ENCODE measurements at places on chromosomes 12 and 14.

DNA sequence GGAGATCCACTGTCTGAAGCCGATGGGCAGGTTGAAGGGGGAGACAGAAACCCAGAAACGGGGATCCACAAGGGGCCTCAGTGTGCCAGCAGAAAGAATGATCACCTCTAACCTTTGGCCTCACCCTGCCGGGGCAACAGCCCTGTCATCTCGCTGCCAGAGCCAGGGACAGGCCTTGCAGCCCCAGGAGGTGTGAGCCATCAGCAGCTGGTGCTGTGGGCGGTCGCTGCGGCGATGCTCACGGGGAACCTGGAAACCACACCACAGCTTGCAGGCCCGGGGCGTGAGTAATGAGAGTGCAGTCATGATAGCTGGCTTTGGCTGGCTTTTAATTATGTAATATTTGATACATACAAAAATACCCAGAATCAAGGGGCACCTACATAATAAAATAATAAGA, 4.7 kb upstream of the TTC7B start:
- peak; percentile 86 for DNase-seq

DNA sequence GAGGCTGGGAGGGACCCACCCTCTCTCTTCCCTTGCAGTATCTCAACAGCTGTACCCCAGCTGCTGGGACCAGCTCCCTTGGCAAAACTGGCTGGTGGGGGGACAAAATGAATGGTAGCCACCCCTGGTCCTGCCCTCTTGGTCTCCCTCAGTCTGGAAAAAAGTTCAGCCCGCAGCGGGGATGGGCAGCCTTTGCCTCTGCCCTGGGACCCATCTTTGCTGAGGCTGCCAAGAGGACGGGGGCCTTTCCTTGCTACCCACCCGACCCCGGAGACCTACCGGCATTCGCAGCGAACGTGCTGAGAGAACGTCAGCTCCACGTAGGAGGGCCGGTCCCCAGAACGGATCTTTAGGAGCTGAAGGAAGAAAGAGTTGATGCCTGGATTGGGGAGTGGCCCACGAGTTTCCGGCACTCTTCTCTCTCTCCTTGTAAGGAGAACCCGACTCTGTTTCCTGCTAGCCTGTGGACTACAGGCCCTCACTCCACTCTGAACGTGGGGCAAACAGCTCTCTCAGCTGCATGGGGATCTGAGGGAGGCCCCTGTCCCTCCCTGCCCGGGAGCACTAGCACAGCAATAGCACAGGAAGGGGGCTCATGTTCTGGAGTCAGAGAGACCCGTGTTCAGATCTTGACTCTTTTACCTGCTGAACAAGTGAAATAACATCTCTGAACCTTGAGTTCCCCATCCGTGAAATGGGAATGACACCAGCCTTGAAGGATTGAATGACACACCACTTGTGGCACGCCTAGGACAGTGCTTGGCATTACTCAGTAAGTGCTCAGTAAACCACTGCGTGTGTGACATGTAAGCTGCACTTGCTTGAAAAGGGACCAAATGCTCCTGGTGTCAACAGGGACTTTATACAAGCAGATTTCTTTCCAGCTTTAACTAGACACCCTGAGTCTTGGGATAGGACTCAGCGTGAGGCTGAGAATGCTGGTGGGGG, 6.9 kb downstream of the PGF start:
- DNase-seq = no peak

GRCh38 chr14:22039938-22040780, 366.5 kb upstream of the OR4E1 start:
- no peak for DNase-seq

- DNase-seq = no peak
Measured at GRCh38 chr12:112196196-112196875, 71.0 kb downstream of the TRAFD1 start.

DNA sequence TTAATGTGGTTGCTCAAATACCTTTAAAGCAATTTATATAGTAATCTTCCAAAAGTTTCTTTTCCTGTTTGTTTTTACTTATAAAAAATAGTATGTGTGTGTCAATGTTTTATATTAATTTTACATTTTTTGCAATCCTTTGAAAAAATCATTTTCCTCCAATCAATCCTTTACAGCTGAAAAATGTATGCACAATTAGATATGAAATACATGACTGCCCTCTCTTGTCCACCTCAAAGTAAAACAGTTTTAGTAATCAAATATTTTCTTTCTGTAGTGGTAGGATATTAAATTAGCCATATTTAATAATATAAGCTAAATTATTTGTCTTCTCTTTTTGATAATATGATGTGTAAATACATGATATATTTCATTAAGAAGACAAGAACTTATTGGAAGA, 269.9 kb downstream of the ADAMTS20 start:
- no peak for DNase-seq

GRCh38 chr12:27535318-27535717, 11.3 kb downstream of the PPFIBP1 start:
- DNase-seq = no peak

DNA sequence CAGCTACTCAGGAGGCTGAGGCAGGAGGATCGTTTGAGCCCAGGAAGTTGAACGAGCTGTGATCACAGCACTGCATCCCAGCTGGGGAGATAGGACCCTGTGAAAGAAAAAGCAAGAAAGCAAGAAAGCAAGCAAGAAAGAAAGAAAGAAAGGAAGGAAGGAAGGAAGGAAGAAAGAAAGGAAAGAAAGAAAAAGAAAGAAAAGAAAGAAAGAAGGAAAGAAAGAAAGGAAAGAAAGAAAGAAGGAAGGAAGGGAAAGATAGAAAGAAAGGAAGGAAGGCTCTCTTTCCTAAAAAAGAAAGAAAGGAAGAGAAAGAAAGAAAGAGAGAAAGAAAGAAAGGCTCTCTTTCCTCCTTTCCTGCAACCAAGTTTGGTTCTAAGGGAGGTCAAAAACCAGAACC, 380.3 kb downstream of the PCNX1 start:
- no peak for DNase-seq

DNA sequence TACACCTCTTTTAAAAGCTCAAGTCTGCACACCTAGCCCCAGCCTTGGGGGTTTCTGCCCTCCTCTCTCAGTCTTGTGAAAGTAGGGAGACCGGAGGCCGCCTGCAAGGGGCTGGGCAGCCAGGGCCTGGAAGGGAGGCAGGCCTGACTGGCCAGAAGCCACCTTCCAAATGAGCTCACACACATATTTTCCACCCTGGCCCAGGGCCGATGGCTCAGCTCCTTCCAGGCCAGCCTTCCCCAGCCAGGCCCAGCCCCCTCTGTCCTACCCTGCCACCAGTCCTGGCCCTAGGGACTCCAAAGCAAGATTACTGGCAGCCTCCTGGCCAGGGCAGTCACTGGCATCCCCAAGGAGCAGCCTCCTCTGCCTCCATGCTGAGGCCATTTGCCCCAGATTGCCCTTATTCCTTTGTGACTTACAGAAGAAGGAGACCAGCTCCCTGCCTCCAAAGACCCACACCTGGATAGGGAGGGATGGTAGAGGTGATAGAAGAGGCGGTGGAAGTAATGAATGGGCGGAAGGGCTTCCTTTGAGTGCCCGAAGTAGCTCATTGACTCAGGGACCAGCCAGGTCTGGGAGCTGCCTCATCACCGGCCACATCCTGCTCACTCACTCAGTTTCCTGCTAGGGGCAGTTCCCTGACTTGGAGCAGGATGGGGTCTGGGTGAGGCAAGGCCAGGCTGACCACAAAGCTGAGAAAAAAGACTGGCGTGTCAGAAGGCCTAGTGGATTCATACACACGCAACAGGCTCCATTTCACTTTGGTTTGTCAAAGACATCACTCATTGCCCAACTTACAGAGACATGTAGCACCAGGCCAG, 14.8 kb downstream of the MMP14 start:
- DNase-seq = peak; percentile 81

- DNase-seq = no peak
Measured at GRCh38 chr12:110971189-110971920, 51.0 kb upstream of the MYL2 start.

GRCh38 chr14:21498540-21499526, 12.3 kb downstream of the METTL3 start:
- no peak for DNase-seq

DNA sequence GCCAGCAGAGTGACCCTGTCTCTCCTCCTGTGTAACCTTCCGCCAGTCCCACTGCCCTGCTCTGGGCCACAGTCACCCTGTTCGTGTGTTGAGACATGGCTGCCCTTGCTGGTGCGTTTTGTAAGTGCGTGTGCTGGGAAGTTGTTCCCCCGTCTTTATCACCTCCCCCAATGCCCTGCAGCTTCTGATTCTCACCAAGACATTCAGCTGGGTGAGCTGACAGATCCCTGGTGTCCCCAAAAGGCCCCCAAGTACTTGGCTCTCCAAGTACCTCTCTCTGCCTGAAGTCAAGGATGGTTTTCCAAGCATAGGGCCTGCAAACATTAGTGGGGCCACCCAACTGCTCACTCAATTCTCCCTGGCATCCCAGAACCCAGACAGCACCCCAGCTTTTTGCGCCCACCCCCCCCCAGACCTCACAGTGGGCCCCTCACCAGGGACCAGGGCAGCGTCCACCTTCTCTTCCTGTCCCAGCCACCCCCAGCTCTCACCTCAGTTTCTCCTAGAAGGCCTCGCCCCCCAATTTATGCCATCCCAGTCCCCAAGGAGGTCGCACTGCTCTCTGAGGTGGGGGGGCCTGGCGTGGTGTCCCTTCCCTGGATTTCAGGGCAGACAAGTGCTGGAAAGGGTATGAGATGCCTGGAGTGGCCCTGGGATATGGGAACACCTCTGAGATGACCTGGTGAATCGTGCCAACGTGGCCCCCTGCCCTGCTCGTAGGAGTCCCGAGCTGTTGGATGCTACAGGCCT, 51.8 kb upstream of the EML1 start:
- no peak for DNase-seq

DNA sequence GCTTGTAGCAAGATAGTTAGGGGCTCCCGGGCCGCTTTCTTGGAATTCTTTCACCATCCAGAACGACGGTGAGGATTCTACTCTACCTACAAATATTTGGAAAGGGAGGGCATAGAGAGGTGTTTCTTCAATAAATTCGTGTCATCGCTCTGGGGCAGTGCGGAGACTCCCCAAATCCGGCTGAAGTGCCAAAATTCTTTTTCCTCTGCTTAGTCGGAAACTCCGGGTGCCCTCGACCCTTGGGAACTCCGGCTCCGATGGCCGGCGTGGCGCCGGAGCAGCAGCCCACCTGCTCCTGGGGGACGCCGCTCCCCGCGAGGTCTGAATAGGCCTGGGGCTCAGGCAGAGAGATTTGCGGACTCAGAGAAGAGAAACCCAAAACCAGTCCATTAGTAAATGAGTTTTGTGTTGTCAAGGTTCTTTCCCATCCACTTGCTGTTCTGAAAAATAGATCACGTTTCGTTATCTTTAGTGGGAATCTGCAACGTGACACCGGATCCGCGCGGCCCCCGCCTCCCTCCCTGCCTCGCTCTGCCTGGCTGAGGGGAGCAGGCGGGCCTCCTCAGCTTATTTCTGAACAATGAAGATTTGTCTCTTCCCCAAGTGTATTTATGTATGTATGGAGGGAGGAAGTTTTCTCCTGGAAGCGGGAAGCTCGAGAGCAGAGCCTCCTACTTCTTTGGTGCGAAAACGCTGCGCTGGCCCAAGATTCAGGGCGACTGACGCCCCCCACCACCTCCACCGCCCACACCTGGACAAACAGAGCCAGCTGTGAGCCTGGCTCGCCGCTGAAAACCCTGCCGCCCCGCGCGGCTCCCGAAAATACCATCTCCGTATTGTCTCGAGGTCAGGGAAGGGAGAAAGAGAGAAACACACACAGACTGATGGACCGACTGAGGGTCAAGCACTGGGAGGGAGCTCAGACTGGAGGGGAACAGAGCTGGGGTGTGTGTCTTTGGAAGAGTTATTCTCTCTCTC, 3.7 kb upstream of the SIX1 start:
- no peak for DNase-seq

DNA sequence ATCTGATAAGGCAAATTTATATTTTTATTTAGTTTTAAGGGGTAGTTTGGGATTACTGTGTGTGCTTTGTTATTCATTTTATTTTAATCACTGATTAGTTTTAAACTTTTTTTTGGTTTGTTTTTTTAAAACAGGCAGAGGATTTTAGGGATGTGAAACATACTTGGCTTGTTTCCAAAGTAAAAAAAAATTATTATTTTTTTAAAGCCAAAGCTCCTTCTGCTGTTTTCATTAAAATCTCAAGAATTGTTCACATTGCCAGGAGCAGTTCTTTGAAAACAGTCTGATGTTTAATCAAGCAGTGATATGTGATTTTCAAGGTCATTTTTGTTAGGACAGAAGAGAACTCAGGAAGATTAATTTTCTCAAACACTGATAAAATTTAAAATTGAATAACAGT, 11.2 kb downstream of the TTC8 start:
- DNase-seq = no peak

- DNase-seq = no peak
Measured at GRCh38 chr12:116303929-116304328, 26.4 kb upstream of the MED13L start.

DNA sequence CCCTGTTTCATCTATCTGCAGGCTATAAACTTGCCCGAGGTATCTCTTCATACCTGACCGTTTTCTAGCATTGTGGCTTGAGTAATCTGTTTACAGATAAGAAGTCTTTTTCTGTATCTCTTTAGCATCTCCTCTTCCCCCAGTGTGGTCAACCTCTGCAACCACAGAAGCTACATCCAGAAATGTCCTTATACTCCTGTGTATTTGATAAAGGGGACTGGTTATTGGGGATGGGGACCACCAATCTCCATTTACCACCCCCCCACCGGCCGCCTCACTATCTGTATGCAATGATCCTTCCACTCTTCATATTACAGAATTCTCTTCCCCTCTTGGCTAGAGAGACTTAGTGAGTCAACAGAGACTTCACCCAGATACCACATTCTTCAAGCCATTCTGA, 3.4 kb upstream of the RPAP3 start:
- DNase-seq = no peak

DNA sequence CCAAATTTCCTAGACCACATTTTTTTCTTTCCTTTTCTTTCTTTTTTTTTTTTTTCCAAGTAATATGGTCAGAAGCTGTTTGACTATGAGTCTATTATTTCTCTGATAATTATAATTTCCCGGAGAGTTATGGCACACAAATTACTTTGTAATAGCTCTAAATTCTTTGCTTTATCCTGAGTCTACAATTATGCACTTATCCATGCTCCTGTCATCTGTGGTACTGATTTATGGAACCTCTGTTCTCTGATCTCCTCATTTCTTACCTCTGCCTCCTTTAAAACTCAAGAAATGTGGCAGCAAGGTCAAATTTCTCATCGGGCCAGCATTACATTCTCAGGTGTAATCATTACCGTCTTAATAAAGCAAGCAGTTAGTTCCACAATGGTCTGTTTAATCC, 282.1 kb downstream of the PAWR start:
- DNase-seq = no peak

GRCh38 chr14:104444159-104445030, 135.2 kb upstream of the C14orf180 start:
- DNase-seq = no peak

GRCh38 chr12:26017484-26018211, 59.2 kb downstream of the RASSF8 start:
- no peak for DNase-seq

DNA sequence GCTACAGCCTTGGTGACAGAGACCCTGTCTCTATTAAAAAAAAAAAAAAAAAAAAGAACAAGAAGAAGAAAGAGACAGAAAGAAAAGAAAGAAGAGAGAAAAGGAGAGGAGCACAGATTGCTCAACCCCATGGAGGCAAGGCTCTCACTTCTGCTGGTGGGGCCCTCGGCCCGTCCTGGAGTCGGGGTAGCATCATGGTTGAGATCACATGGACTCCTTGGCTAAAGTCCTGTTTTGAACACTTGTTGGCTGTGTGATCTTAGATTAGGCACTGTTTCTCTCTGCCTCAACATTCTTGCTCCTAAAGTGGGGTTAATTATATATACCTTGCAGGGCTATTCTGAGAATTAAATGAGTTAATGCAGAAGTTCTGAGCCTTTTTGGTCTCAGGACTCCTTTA, 207.7 kb downstream of the CACNA1C start:
- no peak for DNase-seq

- DNase-seq = no peak
Measured at GRCh38 chr12:104707194-104707593, 250.4 kb downstream of the CHST11 start.
